Karpas-422 (cell line): ENCODE measurements at places on chromosomes 5 and 9. TPM values are rescaled to one million over a fixed set of nuclear protein-coding genes. Genes with fewer than 3 reads are reported as not detected.

DNA sequence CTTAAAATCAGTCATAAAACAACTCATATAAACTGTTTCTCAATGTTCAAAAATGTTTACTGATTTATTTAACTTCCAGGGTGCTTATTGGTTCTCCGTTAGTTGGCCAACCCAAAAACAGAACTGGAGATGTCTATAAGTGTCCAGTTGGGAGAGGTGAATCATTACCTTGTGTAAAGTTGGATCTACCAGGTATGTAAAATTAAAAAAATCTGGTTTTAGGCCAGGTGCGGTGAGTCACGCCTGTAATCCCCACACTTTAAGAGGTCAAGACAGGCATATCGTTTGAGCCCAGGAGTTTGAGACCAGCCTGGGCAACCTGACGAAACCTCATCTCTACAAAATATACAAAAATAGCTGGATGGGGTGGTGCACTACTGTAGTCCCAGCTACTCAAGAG, 73.7 kb downstream of the ITGA1 start:
- no peak for DNase-seq
- H3K27me3 ChIP-seq = no peaks in the 10 kb centered on the region
- H3K4me3 ChIP-seq = no peak overlapping the region
- no peak overlapping the region for H3K27ac ChIP-seq
- no peaks in the 10 kb centered on the region for H3K36me3 ChIP-seq

BRD3 gene
- total RNA-seq = 4.0 and 7.2 TPM in 2 replicates

DNA sequence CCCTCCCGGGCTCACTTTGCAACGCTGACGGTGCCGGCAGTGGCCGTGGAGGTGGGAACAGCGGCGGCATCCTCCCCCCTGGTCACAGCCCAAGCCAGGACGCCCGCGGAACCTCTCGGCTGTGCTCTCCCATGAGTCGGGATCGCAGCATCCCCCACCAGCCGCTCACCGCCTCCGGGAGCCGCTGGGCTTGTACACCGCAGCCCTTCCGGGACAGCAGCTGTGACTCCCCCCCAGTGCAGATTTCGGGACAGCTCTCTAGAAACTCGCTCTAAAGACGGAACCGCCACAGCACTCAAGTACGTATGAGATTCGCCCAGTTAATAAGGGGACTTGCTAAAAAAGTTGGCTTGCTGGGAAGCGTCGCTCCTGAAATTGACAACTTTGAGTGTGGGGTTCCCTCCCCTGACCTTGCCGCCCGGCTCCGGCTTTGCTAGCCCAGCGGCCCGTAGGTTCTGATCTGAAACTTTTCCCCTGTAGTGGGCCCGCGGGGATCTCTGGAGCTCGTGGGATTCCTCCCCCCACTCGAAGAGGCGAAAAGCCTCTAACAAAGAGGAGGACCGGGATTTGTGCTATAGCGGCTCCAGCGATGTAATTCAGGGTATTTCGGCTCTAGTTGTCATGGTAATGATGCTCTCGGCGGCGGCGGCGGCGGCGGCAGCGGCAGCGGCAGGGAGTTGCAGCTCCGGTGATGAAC, 572 bp downstream of the NR4A3 start:
- no peaks in the 10 kb centered on the region for H3K27me3 ChIP-seq
- no peaks in the 10 kb centered on the region for H3K36me3 ChIP-seq
- no peak overlapping the region for H3K27ac ChIP-seq
- peak; percentile 78 for DNase-seq
- H3K4me1 ChIP-seq = peaks cover 27% of the 10 kb centered on the region

DNA sequence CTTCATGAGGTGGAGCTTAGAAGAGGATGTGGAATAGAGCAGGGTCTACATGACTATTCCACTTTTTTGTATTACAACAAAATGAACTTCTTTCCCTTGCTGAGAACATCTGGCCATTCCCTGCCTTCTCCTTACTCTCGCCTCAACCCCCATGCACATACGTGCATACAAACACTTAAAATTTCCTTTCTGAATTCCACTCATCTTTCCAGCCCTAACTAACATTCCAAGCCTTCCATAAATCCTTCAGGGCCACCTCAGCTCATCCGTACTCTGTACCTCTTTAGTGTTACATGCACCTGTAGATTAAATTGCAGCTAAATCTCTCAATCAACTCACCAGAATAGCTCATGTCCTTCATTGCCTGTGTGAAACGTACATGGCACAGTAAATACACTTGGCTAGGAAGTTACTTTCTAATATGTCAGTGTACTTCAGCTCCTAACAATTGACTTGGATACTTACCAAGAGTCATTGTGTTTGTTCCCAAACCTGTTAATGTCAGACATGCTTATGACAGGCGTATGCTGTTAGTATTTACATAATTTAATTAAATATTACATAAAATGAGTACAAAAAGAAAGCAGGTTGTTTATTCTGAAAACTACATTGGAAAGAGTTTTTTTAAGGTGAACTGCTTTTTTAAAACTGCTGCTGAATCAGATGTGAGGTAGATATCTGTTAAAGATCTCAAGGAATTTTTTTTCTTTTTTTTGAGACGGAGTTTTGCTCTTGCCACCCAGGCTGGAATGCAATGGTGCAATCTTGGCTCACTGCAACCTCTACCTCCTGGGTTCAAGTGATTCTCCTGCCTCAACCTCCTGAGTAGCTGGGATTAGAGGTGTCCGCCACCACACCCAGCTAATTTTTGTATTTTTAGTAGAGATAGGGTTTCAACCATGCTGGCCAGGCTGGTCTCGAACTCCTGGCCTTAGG, 55.7 kb downstream of the GLIS3 start:
- no peak overlapping the region for H3K4me3 ChIP-seq
- H3K36me3 ChIP-seq = no peaks in the 10 kb centered on the region
- no peak overlapping the region for H3K27ac ChIP-seq
- DNase-seq = no peak
- H3K4me1 ChIP-seq = no peaks in the 10 kb centered on the region
- no peaks in the 10 kb centered on the region for H3K27me3 ChIP-seq

DNA sequence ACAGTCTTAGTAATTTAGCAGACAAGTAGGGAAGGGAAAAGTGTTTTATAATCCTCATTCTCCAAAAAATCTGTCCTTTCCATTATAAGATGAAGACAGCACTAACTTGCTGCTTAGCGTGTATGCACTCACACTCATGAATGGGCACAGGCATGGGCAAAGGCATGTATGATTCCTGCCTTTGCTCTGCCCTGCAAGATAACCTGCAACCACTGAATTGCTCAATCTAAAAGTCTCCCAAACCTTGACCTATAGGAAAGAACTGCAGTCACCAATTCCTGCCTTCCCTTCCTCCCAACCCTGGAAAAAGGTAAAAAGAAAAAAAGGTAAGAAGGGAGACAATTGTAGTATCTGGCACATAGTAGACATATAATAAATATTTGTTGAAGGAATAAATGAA, 40.8 kb downstream of the ELL2 start:
- no peak overlapping the region for H3K4me3 ChIP-seq
- H3K27ac ChIP-seq = no peak overlapping the region
- H3K4me1 ChIP-seq = no peaks in the 10 kb centered on the region
- DNase-seq = no peak
- no peaks in the 10 kb centered on the region for H3K36me3 ChIP-seq
- no peaks in the 10 kb centered on the region for H3K27me3 ChIP-seq
